Activated naive CD4-positive, alpha-beta T cell treated with anti-CD3 and anti-CD28 coated beads, Interleukin-2, amount 10 ng/mL, durations not matched to agents 7 days and 5 days (primary cell): ENCODE measurements at places on chromosomes 7 and 10.
A peak's percentile ranks its signal among the peaks of the same experiment; 100 is the strongest.

GRCh38 chr10:81950358-81950757 lies 75.4 kb downstream of the NRG3 start:
- DNase-seq, result no peak

DNA sequence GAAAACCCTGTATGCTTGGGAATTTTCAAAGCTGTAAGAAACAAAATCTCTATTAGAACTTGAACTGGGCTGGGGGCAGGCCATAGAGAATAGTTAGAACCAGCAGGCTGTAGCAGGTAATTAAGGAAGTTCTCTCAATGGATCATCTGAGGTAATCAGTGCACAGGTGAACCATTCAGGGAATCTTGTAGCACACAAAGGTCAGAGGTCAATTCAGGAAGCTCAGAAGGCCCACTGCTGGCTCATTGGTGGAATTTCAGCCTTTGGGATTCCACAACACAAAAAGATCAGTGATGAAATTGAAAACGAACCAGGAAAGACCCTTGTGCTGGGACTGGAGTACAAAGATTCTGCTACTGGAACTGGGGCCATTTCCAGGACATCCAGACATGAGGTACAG lies 82.0 kb downstream of the TMEM168 start:
- DNase-seq, result no peak

DNA sequence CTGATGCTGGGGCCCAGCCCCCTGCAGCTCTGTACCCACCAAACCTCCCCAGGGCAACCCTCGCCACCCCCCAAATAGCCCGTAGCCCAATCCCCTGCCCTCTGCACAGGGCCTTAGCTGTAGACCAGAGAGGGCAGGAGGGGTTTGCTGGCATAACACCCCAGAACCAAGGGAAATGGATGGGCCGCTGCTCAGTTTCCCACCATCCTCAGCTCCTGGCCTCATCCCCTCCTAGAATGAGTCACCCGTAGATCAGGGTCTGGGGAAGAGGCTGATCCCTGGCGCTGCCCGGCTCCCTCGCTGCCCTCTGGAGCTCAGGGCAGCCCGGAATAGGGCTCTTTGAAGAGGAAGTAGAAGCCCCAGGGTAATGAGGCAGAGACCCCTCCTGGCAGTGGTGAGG lies 31.2 kb downstream of the LDB3 start:
- no peak for DNase-seq

DNA sequence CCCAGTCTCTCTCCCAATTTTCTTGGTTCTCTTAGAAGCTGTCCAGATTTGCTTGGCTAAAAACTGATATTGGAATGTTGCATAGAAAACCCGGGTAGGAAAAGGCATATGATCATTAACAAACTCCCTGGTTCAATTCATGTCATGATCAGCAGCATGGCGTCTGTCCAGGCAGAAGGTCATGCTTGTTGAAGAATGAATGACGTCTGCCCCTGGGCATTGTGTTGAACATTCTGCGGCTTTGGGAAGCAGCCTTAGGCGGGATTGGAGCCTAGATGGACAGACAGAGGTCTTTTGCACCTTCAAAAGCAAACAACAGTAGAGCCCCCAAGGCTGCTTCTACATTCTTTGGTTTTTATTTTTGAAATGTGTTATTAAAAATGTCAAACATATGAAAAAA lies 7.7 kb upstream of the MINDY3 start:
- DNase-seq, result no peak

GRCh38 chr10:103890194-103890658 lies 27.8 kb downstream of the STN1 start:
- peak; percentile 32 for DNase-seq

DNA sequence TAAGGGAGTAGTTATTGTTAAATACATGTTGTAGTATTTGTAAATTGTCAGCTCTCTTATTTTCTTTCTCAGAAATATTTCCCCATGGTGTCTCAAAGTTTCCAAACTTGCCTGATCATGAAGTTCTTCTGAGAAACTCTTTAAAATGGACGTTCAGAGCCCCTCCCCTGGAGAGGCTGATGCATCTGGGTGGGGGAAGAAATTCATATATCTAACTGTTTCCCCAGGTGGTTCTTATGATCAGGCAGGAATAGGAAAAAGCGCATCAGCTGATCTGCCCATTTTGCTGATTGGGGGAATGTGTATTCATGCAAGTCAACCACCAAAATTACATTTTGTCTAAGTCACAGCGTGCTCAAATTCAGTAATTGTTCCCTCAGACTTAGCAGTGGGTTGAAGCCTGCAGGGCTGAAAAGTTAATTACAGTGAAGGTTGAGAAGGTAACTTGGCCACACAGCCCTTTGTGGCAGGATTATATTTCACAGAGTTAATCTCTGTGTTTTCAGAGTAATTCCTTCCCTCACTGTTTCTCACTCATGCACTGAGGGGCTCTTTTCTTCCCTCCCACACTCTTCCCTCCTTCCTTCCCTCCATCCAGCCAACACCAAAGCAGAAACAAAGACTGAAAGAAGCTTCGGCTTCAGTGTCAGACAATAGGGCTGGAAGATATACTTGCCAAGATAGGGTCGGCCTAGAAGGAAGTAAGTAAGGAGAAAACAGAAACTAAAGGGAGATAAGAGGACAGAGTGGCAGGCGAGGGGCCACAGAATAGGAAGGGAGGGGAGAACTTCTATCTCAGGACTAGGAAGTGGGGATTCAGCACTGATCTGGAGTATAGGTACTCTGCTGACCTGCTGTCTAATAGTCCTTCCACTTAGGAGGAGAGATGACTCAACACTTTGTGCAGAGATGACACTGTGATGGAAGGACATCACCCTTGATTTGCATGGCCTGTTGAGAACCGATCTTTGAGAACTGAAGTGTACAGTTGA lies 50.5 kb upstream of the STARD3NL start:
- DNase-seq, result no peak

DNA sequence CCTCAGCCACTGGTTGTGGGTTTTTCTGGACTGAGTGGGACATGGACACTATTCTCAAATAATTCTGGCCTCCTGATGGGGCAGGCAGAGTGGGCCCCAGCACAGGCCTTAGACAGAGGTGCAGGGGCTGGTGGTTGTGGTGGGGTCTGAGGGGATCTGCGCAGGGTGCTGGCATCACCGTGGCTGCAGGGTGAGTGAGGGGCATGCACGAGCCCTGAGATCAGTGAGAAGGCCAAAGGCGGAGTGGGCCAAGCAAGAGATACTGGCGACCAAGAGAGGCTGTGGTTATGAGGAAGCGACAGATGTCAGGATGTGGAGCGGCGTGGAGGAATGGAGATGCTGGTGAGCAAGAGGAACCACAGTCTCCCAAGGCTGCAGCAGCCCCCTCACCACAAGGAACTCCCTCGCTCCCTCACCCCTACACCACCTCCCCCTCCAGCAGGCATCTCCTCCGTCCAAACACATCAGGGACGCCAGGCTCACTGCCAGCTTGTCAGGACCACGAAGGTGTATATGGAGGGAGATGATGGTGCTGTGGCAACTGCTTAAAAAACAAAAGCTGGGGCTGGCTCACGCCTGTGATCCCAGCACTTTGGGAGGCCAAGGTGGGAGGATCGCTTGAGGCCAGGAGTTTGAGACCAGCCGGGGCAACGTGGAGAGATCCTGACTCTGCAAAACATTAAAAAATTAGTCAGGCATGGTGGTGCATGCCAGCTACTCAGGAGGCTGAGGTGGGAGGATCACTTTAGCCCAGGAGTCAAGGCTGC lies 9.6 kb downstream of the PRF1 start:
- no peak for DNase-seq

GRCh38 chr7:12896316-12896715 lies 208.9 kb downstream of the ARL4A start:
- no peak for DNase-seq

DNA sequence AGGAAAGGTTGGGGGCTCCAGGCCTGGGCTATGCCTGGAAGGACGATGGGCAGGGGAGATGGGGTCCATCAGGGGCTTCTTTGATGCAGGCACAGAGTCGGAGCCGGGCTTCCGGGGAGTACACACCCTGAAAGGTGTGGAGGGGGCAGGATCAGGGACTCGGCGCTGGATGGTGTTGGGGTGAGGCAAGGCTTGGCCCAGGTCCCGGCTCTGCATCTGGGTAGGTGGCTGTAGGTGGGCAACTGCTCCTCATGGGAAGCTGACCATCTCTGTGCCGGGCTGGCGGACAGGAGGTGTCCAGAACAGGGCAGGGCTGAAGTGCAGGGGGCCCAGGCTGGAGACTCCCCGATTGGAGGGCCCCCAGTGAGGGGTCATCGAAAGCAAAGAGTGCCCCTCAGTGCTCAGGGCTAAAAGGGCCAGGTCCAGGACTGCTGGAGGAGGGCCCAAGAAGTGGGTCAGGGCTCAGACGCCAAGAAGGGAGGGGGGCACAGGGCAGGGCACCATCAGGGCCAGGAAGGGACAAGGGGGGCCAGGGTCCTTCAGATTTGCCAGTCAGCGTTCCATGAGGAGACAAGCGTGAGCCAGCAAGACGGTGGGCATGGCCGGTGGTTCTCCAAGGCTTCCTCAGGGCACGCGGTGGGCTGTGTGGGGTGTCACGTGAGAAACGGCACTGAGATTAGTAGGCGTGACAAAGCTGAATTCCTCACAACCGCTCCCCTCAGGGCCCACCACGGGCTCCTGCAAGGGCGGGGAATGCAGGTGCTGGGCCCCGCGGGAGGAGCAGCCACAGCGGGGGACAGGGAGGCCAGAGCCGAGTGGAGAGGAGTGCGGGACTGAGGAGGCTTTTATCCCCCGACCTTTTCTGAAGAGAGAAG lies 97.0 kb downstream of the BMS1 start:
- no peak for DNase-seq

DNA sequence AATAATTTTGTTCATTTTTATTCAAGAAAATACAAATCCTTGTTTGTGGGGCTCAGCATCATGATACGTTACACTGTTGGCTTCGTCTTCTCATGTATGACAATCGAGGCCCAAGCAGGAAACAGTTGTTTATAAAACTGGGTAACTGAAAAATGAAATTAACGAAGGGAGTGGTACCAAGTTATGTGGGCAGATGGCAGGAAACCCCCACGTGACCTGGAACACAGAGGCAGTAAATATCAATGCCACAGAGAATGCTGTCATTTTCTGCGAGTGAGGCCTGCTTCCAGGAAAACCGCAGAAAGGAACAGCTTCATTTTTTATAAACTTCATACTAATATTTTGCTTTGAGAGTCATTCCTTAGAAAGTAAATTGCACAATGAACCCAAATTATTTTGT lies 201.0 kb upstream of the ADARB2 start:
- peak; percentile 68 for DNase-seq

DNA sequence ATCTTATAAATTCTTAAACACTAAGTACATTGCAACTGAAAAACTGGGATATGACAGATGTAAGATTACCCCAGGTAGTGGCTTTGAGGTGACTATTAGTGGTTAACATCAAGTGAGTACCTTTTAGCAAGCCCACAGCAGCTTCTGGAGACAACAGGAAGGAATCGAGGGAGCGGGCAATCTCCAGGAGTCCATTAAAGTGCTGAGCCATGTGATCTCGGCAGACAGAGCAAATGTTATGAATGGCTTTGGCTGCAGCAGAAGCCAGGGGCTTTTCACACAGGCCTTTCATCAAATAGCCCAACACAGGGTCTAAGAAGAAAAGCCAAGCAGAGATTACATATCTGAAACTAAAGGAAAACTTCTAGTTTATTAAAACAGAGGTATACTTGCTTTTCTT lies 48.9 kb downstream of the IRF5 start:
- no peak for DNase-seq

- no peak for DNase-seq
Measured at GRCh38 chr7:23443974-23444373, 26.3 kb downstream of the IGF2BP3 start.

- no peak for DNase-seq
Measured at GRCh38 chr10:110267276-110267675, 37.4 kb downstream of the SMNDC1 start.

DNA sequence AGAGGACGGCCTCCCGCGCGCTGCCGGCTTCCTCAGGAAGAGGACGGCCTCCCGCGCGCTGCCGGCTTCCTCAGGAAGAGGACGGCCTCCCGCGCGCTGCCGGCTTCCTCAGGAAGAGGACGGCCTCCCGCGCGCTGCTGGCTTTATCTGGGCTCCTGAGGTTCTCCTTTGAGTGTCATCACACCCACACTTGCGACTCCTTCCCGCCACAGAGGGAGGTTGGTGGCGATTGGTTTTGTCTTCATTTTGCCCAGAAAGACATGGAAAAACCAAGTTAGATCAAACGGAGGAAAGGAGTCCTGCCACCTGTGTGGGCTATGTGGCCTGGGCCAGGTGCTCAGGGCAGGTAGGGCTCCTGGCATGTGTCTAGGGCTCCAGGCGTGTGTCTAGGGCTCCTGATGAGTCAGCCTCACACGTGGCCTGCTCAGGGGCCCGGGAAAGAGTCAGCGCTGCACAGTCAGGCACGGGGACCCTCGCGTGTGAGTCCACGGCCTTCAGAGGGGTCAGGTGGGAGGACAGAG lies 138.0 kb downstream of the VIPR2 start:
- no peak for DNase-seq

DNA sequence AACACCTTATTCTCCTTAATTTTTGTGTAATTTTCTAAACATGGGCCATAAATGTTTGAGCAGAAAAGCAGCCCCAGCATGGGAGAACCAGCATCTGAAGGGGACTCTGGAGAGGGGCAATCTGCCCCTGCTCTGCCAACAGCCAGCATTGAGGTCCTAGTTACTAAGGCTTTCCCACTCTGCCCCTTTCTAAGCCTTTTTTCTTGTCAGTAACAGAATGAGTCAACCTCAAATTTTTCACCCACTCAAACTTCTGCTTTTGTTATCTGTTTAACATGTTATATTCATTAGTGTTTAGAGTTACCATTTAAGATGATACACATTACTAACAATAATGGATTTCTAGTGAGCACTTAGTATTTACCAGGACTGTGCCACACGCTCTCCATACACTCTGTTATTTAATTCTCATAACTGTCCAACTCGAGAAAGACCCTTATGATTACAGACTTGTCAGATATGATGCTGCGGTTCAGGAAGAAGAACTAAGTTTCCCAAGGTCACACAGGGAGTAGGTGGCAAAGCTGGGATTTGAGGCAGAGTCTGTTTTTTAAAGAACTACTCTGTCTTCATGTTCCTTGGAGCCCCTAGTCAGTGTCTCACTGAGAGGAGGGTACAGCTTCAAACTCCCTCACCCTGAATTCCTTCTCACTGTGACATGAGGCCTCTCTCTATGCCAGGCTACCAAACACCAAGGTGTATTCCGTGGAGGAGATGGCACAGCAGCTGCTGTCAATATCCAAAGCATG lies 19.9 kb upstream of the GPAM start:
- no peak for DNase-seq

DNA sequence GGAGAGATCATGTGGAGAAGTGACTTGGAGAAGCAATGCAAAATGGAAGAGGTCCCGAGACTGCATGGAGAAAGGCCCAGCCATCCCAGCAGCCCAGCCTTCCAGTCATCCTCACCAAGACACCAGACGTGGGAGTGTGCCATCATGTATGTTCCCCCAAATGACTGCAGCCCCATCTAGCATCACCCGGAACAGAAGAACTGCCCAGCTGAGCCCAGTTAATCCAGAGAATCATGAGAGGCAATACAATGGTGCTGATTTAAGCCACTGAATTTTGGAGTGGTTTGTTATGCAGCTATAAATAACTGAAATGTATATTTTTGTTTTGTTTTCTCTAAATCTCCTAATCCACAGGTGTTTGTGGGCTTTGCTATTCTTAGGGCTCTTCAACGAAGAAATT lies 22.5 kb upstream of the VCL start:
- DNase-seq, result no peak

GRCh38 chr7:100623951-100624824 lies 11.8 kb downstream of the MOSPD3 start:
- DNase-seq, result peak; percentile 40

- DNase-seq, result no peak
Measured at GRCh38 chr7:142481548-142481947, 223.7 kb upstream of the PRSS58 start.
